Mesenteric fat pad (tissue), 1 donor: ENCODE measurements at places on chromosomes 4 and X. TPM values are rescaled to one million over a fixed set of nuclear protein-coding genes. Genes with fewer than 3 reads are reported as not detected.

Gene LIMCH1
- total RNA-seq = 113 TPM

DNA sequence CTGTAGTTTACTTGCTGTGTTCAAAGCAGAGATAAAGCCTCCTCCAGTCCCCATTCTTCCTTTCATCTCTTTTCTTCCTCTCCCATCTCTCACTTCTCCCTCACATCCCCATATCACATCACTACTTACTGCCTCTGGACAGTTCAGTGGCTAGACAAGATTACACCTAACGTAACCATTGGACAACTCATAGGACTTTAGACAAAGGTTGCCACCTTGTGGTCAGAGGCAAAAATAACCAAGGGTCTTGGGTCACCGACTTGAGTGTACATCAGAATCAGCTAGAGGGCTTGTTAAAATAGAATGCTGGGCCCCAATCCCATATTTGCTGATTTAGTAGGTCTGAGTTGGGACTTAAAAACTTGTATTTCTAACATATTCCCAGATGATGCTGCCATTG is 109.3 kb upstream of the DGKK start:
- DNase-seq = no peak

DNA sequence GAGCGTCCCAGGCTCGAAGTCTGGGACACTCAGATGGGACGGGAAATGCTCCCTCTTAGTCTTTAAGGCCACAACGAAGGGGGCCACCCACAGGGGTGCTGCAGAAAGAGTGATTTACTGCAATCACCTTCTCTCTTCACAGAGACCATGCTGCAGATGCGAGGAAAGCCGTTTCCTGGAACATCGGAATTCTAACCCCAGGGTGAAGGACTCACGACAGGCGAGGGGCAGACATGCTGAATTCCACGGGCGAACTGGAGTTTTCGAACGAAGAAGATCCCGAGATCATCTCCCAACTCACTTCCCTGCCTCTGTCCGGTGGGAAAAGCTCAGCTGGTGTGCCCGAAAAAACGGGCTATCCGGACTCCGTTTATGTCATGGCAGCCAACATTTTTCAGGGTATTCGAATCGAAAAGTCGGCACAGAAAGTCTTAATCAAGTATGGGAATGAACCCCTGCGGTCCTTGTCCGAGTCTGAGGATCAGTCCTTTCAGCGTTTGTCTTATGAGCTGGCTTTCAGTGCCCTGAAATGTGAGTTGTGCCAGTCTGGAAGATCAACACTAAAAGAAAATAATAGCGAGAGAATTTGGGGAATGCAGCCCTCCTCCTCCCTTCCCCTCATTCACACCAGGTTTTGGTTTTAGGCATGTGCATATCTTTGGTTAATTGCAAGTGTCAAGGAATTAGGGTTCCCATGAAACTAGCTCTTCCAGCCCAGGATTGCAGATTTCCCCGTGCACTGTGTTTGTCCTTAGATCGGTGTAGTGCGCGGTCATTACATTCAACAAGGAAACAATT is 905 bp downstream of the NSUN7 start:
- DNase-seq = no peak

- DNase-seq = no peak
These were observed 282.5 kb downstream of the TMA16 start for GRCh38 chr4:163776957-163777356.
